ENCODE measurements at places on chromosomes 1 and 21. TPM values are rescaled to one million over a fixed set of nuclear protein-coding genes. Genes with fewer than 3 reads are reported as not detected.

The C1orf185 gene
- not detected for polyA plus RNA-seq

DNA sequence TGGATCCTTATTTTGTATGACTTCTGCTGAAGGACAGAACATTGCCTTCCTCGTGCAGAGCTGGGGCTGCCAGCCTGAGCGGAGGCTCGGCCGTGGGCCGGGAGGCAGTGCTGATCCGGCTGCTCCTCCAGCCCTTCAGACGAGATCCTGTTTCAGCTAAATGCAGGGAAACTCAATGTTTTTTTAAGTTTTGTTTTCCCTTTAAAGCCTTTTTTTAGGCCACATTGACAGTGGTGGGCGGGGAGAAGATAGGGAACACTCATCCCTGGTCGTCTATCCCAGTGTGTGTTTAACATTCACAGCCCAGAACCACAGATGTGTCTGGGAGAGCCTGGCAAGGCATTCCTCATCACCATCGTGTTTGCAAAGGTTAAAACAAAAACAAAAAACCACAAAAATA is 27.5 kb upstream of the KDM4A start:
- DNase-seq, result no peak

- DNase-seq, result no peak
These were observed 62.5 kb downstream of the TMCO4 start for GRCh38 chr1:19737104-19737825.

The CRP gene
- not detected for polyA plus RNA-seq

DNA sequence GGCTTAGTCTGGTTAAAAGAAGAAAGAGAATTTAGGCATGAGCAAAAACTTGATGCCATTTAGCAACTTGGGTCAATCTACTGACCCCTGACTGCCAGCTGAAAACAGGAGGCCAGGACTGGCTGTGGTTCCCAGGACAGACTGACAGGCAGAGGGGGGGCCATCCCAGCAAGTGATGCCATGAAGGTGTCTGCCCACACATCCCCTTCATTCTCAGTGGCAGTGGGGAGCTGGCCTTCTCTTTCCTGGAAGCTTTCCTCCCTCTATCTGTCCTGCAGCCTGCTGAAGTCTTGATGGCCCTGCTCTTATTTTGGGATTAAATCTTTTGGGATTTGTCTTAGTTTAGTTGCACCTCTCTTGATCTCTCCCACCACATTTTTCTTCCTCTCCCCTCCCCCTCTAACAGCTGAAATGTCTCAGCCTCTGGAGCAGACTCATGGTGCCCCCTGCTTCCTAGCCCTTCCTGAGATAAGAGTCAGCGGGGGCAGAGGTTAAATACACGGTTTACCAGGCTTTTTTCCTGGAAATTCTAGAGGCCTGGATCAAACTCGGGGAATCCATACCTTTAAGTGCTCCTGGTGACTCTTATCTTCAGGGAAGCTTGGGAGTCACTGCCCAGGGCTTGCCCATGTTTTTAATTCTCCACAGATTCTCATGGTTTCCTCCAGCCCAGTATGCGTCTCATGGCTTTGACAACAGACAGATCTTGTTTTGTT is 99.5 kb upstream of the TSPAN2 start:
- DNase-seq, result no peak

The FMO5 gene
- 0.60 TPM for polyA plus RNA-seq

DNA sequence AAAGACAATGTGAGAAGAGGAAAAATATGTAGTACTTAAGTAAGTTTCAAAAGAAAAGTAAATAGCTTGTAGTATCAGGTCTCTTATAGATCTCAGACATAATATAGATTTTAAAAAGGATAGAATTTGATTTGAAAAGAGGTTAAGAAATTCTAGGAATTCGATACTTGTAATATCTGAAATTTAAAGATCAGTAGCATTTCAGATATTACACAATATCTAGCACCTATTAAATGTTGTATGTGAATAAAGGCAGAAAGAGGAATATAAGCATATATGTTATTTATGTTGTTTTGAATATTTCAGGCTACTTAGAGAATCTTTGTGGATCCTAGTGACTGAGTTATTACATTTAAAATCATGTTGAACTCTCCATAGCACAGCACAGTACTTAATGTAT is 35.0 kb upstream of the METTL18 start:
- DNase-seq, result no peak

DNA sequence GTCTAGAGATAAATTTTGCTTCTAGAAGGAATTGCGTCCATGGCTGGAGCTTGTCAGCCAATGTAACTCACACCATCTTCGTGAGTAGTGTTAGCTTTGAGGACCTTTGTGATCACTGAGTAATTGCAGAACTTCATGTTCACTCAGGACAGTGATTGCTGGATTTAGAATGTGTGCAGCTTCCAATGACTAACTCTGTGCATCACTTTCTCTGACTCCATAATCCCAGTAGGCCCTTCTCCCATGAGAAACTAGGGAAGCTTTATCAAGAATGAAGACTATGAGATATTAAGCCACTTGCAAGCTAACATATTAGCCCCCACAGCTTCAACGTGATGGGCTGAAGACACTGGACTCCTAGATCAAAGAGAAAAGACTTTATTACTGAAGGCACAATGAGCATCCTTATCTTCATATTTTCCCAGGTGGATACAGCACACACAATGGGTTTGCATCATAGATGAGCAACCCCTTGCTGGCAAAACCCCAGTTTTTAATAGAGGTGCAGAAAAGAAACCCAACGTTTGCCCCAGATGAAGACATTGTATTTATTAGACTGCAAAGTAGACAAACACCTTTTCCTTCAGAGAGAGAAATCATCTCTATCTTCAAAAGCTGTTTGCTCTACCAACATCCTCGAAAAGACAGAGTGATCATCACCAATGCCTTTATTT is 561.0 kb downstream of the LTN1 start:
- DNase-seq, result no peak

The SPRR1A gene
- not detected for polyA plus RNA-seq

- no peak for DNase-seq
These were observed 766.9 kb upstream of the ADGRL4 start for GRCh38 chr1:79773385-79773784.
